A172 (cell line): ENCODE measurements at places on chromosomes 11 and 22.

- DNase-seq, result no peak
Observed at GRCh38 chr11:67664696-67665540, 9.5 kb downstream of the ALDH3B2 start.

- no peak for DNase-seq
Observed at GRCh38 chr11:76629853-76630599, 40.5 kb downstream of the LRRC32 start.

GRCh38 chr22:20548806-20549205, 41.4 kb downstream of the MED15 start:
- no peak for DNase-seq

DNA sequence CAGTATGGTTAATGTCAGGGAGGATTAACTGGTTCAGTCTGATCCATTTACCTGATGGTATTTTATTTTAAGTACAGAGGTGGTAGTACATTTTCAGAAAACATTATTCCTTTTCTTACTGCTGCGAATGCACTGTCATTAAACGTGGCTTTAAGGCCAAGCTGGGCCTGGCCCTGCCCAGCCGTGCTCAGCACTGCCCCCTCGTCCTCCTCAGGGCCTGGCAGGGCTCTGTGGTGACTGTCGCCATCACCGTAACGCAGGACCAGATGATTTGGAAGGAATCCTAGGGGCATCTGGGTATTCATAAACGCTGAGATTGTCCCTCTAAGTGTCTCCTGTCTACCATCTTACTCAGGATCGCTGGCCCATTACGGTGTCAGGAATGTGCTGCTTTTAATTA, 302.0 kb downstream of the TBC1D22A start:
- no peak for DNase-seq
